ENCODE measurements at places on chromosomes 1 and 21.

DNA sequence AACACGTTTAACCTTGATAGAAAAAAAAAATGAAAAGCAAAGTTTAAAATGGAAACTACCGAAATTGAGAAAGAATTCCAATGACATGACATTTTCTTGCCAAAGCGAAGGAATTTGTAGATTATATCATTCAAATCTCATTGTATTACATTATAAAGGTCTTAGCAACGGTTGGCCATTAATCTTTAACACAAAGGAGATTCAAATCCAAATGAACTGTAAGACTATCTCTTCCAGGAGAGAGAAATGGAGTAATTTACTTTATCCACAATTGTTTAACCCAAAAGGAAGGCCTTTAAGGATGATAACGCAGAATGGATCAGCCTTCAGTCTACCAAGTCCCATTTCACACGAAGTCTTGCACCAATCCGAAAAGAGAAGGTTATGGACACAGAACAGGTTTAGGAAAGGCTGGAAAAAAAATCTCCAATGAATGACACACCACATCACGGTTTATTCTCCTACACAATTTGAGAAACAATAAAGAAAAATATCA is 1.5 kb downstream of the ENAH start:
- DNase-seq, result no peak

DNA sequence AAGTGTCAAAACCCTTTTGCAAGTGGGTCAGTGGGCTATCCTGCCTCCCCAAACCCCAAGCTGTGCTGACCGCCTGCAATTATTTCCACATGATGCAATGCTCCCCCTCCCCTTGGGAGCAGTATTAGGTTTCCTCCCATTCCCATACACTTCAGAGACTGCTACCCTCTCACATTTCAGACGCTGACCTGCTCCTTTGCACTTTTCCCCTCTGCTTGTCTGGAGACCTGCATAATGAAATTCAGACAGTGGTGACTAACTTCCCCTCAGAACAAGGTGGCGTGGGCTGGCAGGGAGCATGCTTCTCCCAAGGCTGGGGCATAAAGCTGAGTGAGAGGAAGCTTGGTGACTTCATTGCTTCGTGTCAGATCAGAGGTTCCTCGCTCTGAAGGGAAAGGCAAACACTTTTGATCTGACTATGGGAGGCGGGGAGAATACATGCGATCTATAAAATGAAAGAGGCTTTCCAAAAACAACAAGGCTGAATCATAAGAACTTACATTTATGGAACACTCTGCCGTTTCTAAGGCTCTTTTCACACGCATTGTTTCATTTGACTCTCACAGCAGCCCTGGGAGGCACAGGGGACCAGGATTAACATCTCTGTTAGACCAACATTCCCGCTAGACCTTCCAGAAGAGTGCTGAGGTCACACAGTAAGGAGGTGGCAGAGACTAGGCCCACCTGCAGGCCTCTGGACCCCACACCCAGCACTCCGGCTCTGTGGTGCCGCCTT is 27.5 kb upstream of the ROR1 start:
- peak; percentile 39 for DNase-seq

GRCh38 chr1:93111065-93111464 is 32.0 kb downstream of the MTF2 start:
- no peak for DNase-seq

GRCh38 chr1:168447871-168448270 is 95.9 kb downstream of the XCL2 start:
- DNase-seq, result no peak

DNA sequence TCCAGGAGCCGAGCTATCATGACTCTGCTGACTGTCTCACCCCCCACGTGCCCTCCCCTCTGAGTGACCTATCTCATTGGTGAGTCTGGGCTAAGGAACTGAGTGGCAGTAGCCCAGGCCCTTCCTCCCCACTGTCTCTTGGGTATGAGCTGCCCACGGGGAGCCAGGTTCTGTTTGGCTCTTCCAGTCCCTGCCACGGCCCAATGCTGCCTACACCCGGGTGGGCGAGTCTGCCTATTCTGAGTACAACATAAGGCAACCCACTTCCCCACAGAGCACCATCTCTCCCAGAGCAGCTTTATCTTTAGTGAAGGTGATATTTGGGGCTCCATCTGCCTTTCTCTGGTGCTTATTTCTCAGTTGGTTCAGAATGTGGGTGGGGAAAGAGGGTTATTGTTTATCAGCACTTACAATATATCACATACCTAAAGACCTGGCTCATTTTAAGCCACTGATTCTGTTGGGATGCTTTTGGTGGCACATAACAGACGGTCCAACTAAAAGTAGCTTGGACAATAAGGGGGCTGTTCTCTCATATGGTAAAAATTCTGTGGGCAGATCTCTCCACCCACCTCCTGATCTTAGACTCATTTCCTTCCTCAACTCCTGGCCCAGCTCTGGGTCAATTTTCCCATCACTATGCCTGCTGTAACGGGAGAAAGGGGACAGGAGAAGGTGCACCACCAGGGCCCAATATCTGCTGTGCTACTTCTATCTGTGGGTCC is 27.7 kb upstream of the VWA5B1 start:
- no peak for DNase-seq

- no peak for DNase-seq
Observed at GRCh38 chr1:169112241-169112640, 5.8 kb downstream of the ATP1B1 start.

DNA sequence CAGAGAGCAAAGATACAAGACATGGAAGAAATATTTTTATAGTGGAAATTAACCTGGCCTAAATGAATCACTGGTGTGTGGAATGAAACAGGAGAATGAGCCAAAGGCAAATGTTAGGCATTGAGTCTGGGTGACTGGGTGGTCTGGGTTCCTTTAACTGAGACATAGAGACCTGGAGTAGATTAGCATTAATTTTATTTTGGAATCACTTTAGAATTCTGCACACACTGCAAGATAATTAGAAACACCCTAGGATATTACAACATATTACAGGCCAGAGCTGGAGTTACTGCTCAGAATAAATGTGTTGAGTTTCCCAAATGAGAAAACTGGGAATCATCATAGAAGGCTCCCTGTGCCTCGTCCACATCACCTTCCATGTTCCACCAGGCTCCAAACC is 85.5 kb downstream of the PLPPR5 start:
- DNase-seq, result no peak
